ENCODE measurements at places on chromosomes 13 and 19.

DNA sequence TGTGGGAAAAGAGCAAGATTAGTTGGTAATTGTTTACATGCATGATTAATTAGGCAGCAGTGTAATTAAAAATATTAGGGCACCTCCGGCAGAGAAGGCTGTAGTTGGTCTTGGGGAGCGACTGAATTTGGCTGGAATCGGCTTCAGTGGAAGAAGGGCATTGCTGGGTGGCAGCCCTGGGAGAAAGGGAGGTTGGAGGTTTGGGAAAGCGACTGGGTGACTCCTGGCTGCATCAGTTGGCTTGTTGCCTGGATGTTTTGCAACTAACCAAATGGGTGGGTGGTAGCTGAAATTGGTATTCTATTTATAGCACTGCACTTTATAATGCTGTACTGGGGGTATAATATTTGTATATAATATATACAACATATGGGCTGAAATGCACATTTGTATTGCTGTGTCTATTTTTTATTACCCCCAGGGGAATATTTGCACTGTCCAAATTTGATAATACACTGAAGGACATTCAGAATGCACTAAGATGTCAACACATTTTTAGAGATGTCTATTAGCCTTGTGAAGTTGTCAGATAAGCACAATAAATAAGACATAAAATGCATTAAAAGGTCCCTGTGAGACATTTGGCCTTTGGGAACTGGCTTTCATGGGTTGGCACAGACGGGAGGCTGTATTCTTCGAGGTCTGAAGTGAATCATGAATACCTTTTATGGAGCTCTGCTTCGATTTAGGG is 1.7 kb downstream of the B3GLCT start:
- no peak for DNase-seq

GRCh38 chr19:13906521-13906904 is 512 bp downstream of the CC2D1A start:
- DNase-seq = no peak

DNA sequence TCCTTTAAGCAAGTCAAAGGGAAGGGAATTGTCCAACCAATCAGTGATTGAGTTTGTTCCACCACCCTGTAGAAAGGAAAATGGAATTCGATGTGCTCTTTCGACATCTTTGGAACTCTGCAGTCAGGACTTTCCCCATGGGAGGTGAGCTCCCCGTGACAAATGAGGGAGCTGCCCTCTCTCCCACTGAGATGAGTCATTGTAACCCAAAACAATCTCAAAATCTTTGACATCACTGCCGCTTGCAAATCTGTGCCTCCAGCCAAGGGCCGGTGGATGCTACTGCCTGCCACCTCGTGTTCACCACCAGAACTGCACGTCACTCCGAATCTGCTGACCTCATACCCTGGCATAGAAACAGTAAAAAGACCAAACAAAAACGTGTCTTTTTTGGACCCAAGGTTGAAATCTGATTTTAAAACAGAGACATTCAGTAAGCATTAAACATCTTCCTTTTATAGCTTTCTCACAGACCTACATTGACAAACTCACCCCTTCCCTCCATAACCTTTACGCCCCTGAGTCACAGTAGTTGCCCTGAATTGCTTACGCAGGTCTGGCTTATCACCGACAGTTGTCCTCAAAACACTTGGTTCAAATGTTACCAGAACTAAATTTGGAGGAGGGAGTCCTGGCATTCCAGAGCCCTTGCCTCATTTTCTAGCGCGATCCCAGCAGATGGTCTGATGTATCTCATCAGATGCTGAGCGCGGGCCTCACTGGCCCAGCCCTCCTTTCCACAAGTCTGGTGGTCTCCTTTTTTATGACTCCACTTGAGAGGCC is 105.2 kb downstream of the COL4A2 start:
- peak; percentile 78 for DNase-seq

- DNase-seq = no peak
These were observed 223.9 kb downstream of the LHFPL6 start for GRCh38 chr13:39379118-39379517.

- DNase-seq = no peak
These were observed 22.0 kb upstream of the BCL3 start for GRCh38 chr19:44726465-44726864.

DNA sequence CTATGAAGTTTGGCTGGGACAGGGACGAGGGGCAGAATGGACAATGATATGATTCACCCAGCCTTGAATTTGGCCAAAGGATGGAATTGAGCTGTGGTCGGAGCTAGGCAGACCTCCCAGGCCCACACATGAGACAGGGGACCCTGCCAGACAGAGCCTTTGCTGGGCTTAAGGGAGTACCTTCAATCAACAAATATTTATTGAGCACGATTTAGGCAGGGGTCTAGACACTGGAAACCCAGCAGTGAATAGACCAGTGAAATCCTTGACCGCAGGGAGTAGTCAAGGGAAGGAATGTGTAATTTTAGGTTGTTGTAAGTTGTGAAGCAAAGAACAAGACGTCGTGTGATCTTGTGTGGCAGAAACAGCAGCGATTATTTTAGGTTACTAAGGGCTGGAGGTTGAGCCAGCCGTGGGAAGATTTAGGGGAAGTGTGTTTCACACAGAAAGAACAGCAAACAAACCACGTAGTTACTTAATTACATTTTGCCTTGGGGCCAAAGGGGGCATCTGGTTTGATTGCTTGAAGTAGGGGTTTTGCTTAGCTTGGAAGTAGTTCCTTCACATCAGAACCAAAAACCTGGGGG is 16.9 kb upstream of the AP1M2 start:
- peak; percentile 67 for DNase-seq

- DNase-seq = no peak
These were observed 7.0 kb downstream of the DPF1 start for GRCh38 chr19:38216785-38217641.

- no peak for DNase-seq
These were observed 873.7 kb downstream of the SLITRK5 start for GRCh38 chr13:88544836-88545235.

- peak; percentile 44 for DNase-seq
These were observed 111.2 kb downstream of the KCNRG start for GRCh38 chr13:50126263-50126992.

GRCh38 chr19:38666663-38667511 is 19.4 kb downstream of the ACTN4 start:
- DNase-seq = peak; percentile 38

DNA sequence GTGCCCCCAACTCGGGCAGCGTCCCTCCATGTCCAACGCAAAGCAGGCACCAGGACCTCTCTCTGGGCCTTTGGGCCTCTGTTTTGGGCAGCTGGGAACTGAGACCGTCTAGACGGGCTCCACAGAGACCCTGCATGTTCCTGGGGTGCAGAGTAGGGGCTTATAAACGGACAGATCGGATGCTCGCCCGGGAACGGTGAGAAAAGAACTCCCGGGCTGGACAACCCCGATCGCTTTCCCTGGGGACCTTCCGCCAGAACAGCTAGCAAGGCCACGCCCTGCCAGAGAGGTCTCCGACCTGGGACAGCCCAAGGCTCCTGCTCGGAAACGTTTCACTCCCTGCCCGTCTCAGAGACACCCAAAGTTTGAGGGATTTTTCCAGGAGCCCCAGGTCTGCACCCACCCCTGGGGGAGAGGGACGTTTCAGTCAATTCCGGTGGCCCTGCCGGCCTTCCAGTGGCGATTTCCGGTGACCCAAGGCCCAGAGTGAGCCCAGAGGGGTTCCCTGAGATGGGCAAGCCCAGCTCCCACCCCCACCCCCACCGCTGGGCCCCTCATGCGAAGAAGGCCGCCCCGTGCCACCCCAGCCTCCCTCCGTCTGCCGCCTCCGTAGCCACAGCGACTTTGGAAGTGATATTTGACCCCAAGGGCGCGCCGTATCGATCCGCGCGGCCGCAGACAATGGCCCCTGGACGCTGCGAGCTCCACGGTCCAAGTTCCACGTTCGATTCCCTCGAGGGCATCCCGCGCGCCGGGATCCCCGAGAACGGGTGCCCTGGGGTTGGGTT is 1.7 kb downstream of the NR2F6 start:
- DNase-seq = no peak

- DNase-seq = no peak
These were observed 774 bp downstream of the GGN start for GRCh38 chr19:38386971-38387549.

DNA sequence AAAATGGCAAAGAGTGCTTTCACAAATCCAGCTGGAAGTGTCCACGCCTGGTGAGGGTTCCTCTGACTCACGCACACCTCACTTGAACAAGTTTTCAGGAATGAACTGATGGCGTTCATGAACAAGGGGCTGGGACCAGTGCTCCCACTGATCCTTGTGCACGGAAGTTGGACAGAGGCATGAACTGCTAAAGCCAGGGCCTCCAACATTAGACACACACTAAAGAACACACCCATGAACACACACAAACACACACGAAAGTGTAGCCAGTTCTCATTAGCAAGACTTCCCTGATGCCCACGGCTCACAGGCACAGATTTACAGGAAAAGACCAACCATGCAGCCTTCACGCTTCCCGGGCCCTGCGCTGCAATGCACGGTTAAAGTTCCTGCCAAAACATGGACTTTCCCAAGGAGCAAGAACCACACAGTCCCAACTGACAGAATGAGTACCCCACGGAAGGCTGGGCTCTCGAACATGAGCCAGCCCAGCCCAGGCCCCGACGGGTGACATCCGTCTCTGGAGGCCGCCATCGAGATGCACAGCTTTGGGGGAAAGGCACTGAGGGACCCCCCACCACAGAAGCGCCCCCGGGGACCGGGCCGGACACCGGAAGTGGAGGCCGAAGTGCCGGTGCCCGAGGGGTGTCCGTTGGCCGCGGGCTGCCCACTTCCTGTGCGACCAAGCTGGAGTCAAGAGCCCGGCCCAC is 808 bp downstream of the DNMT1 start:
- DNase-seq = no peak

DNA sequence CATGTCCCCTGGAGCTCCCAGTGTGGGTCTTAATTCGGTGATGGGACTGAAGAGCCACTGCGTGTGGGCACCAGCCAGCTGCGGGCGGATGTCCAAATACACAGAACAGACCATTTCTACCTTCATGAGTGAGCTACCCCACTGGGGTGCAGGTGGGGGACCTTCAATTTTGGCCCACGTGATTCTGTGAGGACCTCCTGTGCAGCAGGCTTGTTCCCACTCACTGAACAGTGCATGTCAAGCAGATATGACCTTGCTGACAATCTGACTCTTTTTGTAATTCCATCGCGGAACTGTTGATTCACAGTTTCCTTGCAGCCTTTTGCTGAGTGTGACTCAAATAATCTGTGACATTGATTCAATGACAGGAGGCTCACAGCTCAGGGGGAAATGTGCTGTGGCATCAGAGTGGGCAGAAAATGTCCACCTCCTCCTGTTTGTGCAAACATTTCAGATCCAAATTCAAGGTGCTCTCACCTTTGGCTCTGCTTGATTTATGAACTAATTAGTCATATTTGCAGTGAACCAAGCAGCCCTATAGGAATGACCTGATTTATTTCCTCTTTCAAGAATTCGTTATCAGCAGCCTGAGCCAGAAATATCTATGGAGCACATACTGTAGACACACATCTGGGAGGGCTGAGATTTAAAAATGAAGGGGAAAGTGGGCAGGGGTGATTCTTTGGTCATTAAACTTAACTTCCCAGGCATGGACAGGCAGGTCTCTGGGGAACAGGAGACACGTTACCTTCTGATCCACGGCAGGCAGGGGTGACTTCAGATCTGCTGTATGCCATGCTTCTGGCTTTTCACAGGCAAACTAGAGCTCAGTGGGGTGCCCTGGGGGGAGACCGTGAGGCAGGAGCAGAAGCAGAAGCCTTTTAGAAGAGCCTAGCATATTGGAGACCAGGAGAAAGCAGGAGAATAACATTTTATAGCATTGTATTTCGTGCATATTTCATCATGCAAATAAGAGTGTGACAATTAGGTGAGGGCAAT is 170.0 kb upstream of the KL start:
- no peak for DNase-seq

DNA sequence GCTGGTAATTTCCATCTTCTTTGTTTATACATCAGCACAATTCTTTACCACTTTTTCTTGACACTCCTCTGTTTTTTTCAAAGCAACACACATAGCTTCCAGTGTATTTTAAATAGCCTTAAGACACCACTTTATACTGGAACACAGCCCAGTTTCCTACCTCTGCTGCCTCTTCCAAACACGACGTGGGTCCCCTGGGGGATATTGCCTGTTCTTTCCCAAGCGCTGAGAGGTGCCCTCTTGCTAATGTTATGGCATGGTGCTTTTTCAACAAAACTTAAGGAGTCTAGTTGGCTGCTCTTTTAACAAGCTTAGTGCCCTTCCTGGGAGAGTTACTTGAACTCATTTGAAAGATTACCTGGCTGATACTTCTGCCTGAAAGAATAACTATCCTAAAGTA is 112.7 kb downstream of the OLFM4 start:
- DNase-seq = no peak

DNA sequence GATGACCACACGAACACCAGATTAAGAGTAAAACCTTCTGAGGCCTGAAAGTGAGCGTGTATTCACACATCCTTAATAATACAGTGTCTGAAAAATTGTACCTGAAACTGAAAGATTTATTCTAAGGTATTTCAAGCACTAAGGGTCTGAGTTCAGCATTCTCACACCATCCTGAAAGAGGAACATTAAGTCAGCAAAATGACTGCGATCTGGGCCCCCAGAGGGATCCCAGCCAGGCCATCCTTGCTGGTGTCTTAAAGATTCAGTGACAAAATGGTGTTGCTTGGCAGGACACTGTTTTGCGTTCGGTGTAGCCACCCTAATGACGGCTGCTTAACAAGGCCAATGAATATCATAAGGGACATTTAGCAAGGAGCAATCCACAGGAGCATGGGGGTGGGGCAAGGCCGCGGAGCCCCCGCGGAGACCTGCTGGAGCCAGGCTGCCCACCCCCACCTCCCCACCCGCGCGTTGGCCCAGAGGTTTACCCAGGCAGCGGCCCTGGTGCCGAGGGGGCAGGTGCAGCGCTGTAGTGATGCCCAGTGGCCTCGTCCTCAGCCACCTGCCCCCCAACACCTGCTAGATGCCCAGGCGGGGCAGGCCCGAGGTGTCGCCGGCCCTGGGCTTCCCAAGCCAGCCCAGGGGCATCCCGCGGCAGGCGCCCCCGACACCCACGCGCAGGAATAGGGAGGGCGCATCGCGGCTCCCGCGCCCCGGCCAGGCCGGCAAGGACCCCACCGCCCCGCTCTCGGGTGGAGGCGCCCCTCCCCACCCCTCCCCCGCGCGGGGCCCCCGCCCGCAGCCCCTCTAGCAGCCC is 742 bp downstream of the NALCN start:
- no peak for DNase-seq

DNA sequence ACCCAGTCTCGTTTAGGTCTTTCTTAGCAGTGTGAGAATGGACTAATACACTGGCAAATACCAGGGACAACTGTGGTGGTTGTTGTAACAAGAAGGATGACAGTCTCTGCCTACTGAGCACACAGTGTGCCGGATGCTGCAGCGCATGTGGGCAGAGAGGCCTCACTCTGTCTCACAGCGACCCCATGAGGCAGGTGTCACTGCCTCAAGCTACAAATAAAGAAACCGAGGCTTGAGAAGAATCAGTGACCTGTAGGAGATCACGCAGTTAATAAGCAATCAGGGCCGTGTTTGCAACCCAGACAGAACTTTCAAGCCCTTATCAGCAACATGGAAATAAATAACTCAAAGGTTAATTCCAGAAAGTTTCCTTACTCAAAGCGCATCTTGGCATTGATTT is 40.5 kb upstream of the GAS6 start:
- DNase-seq = no peak
